Cerebellar nuclear complex (tissue), 1 donor: ENCODE measurements at places on chromosomes 16 and 17.

DNA sequence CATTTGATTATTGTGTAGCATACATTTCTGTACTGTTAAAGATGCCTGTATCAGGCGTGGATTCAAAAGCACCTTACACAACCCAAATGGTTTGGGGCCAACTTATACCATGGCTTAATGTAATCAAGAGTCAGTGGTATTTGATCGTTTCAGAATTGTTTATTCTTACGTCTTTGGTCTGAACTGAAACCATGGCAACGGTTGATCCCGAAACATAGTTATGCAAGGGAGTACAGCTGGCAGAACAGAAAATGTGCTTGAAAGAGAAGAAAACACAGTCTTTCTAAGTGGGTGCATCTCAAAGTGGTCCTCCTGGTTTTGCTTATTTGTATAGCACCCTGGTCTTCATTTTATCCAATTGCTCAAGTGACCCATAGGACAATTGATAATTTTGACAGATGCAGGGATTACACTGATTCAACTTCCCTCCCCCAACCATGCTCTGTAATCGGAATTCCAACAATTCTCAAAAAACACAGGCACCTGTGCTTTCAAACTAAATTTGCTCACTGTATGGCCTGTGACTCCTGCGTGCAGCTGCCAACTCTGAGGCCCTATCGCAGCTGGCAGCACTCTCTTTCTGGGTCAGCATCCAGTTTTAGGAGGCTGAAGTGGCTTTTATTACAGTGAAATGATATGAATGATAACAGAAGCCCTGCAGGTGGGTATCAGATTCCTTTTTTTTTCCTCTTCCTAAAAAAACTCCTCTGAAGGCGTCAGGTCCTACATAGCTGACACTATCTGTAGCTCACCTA lies 77.0 kb upstream of the AXIN2 start:
- no peak for DNase-seq

DNA sequence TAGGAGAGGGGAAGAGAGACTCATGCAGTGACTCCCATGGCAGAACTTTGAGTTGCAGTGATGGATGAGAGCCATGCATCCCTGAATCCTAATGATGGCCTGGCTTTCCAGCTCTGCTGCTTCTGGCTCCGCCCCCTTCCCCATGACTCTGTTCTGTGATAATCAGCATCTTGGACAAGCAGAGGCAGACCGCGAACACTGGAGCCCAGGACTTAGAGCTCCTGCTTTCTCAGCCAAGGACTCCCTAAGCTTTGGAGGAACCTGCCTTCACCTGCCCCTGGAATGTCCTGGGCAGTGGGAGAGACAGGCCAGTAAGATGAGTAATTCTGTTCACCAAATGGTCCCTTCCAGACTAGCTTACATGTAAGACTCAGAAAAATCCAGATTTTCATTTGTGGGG lies 12.5 kb downstream of the CCDC92B start:
- no peak for DNase-seq

GRCh38 chr17:30600830-30601494 lies 123.8 kb downstream of the GOSR1 start:
- DNase-seq, result no peak

DNA sequence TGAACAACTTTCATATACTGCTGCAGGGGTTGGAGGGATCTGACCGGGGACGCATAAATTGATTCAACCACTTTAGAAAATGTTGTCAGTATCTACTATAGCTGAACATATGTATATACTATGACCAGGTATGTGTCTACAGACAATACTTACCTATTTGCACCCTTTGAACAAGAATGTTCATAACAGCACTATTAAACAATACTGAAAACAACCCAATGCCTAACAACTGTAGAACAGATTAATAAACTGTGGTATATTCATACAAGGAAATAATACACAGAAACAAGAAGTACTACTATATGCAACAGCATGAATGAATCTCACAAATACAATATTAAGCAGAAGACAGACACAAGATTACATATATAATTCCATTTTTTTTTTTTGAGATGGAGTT lies 10.5 kb downstream of the BRIP1 start:
- no peak for DNase-seq

- no peak for DNase-seq
Observed at GRCh38 chr16:57167953-57168352, 17.9 kb downstream of the PSME3IP1 start.

DNA sequence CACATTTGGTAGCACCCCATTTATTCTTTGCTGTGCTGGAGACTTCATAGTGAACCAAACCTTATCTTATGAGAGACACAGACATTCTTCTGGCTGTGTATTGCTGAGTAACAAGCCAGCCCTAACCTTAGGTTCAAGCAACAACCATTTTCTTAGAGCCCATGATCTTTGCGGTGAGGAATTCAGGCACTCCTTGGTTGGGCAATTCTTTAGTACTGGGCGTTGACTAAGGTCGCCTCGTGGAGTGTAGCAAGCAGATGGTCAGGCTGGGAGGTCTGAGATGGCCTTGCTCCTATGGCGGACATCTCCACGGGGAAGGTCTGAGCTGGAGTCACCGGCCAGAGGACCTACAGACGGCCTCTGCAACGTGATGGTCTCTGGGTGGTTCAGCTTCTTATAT lies 43.1 kb downstream of the ARSG start:
- no peak for DNase-seq

DNA sequence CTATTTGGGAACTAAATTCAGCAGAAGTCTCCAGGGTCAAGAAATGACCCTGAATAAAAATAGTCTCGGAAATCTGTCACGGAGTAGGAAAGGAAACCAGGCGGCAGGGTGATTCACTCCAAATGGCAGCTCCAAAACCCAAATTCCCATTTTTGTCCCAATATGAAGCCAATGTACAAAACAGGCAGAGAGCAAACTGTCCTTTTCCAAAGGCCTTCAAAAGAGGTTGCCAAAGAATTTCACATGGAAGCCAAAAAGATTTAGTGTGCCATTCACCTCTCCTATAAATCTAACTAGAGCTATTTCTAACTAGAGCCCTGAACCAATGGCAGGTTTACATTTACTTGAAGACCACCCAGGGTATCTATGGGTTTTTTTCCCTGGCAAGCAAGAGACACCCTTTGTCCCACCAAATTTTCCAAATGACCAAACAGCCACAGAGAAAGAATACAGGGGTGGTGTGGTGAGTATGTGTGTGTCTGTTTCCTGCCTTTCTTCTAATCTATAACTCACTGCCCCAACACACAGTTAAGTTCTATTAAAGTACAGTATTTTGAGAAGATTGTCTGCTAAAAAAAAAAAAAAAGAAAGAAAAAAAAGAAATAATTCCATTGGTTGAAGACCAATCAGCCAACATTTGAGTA lies 6.8 kb downstream of the MYO1D start:
- DNase-seq, result no peak

- no peak for DNase-seq
Observed at GRCh38 chr16:53014287-53014686, 38.4 kb downstream of the CHD9NB start.
